Stimulated activated CD4-positive, alpha-beta T cell treated with anti-CD3 and anti-CD28 coated beads, Interleukin-4, amount 100 ng/mL, for 24 hours (primary cell): ENCODE measurements at places on chromosomes 6 and 20.

DNA sequence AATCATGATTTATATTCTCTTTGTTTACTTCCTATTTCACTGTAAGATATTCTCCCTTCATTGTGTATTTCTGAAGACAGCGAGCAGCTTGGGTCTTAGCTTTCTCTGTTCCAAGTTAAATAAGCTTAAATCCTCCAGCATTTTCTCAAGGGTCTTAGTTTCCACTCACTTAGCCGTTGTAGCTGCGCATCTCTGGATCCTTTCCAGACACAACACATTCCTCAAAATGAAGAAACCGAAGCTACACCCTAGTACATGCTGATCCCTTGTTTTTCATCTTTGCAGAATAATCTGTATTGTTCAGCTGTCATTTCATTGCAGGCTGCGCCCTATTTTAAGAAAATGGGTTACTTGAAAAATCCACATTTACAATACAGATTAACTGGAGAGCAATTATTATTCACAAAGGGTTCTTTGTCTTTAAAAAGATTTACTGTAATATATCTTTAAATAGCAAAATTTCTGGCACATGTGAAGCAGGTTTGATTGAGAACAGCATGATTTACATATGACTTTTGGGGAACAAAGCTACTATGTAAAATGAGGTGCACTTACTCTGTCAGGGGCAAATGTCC is 375.8 kb downstream of the QKI start:
- DNase-seq = no peak

GRCh38 chr6:5606546-5606945 is 345.2 kb downstream of the FARS2 start:
- no peak for DNase-seq

- no peak for DNase-seq
Measured at GRCh38 chr20:61307686-61308476, 55.8 kb downstream of the CDH4 start.

DNA sequence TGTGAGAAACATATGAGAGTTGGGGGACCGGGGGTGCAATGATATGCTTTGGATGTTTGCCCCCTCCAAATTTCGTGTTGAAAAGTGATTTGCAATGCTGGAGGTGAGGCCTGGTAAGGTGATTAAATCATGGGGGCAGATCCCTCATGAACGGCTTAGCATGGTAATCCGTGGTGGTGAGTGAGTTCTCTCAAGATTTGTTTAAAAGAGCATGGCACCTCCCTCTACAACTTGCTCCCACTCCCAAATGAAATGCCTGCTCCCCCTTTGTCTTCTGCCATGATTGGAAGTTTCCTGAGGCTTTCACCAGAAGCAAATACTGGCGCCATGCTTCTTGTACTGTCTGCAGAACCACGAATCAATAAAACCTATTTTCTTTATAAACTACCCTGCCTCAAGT is 2.5 kb downstream of the DEK start:
- no peak for DNase-seq

- DNase-seq = no peak
Measured at GRCh38 chr20:49859011-49859410, 46.4 kb downstream of the SLC9A8 start.

- DNase-seq = no peak
Measured at GRCh38 chr20:43969501-43970182, 55.0 kb downstream of the TOX2 start.

- no peak for DNase-seq
Measured at GRCh38 chr6:24257282-24257681, 100.6 kb downstream of the DCDC2 start.

- no peak for DNase-seq
Measured at GRCh38 chr6:31836047-31836473, 8.5 kb downstream of the HSPA1B start.

DNA sequence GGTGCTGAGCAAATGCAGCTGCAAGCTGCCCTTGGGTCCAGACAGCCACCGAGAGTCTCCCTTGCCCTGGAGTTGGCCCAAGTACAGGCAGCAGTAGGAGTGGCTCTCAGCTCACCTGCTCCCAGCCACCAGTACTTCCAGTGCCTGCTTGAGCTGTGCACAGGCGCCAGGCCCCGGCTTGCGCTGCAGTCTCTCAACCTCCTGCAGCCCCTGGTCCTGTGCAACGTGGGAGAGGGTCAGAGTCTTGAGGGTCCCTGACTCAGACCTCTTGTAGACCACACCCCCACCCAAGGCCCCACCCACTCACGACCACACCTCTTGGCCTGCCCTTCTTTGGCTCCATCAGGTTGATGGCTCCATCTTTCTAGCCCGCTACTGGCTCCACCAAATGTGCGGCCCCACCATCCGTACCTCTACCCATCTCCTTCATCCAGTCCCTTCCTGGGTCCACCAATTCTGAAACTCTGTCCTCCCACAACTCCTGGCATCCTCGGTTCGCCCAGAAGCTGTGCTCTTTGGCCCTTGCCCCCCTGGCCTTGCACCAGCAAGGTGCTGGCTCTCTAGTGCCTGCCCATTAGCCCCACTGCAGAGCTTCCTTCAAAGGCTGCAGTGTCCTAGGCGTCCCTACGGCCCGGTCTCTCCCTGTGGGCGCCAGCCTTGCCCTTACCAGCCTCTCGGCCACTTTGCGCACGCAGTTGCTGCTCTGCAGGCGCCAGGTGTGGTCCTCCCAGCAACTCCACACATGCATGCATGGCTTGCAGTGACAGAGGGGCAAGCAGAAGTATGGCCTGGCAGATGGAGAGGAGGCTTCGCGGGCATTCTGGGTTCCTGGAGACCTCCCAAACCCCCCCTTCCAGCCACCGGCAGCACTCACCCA is 16.5 kb upstream of the SPAG4 start:
- DNase-seq = no peak

DNA sequence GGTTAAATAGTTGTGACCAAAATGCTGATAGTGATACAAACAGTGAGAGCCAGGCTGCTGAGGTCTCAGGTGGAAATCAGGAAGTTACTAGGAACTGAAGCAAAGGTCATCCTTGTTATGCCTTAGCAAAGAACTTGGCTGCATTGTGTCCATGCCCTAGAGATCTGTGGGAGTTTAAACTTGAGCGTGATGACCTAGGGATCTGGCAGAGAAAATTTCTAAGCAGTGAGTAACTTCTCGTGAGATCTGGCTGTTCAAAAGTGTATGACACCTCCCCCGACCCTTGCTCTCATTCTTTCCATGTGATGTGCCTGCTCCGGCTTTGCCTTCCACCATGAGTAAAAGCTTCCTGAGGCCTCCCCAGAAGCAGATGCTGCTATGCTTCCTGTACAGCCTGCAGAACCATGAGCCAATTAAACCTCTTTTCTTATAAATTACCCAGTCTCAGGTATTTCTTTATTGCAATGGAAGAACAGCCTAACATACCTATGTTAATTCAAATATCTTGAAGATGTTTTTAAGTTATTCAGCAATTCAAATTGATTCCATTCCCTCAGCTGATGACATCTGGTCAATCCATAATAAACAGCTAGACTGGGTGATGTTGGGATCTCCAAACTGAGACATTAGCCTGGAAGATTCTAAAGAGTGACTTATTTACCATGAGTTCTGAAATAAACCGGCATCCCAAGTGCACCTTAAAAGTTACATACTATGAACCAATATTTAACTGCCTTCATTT is 33.8 kb downstream of the KIF16B start:
- DNase-seq = no peak

- no peak for DNase-seq
Measured at GRCh38 chr6:148999501-148999900, 252.7 kb downstream of the UST start.

- DNase-seq = no peak
Measured at GRCh38 chr20:14677455-14677854, 340.0 kb upstream of the FLRT3 start.

GRCh38 chr6:13729891-13730290 is 18.3 kb upstream of the RANBP9 start:
- DNase-seq = no peak

DNA sequence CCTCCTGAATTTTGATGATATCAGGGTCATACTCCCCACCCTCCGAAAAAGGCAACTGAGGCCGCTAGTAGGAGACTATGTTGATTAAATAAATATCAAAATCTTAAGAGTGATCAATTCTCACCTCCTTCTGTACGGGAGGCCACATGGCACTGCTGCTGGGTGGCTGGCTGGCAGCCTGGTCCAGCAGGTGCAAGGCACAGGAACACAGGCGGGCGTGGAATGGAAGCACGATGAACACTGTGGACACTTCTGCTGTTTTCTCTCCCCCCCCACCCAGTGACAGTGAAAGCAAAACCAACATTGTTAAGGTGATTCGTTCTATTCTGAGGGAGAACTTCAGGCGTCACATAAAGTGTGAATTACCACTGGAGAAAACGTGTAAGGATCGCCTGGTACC is 9.7 kb upstream of the CLDN20 start:
- no peak for DNase-seq

DNA sequence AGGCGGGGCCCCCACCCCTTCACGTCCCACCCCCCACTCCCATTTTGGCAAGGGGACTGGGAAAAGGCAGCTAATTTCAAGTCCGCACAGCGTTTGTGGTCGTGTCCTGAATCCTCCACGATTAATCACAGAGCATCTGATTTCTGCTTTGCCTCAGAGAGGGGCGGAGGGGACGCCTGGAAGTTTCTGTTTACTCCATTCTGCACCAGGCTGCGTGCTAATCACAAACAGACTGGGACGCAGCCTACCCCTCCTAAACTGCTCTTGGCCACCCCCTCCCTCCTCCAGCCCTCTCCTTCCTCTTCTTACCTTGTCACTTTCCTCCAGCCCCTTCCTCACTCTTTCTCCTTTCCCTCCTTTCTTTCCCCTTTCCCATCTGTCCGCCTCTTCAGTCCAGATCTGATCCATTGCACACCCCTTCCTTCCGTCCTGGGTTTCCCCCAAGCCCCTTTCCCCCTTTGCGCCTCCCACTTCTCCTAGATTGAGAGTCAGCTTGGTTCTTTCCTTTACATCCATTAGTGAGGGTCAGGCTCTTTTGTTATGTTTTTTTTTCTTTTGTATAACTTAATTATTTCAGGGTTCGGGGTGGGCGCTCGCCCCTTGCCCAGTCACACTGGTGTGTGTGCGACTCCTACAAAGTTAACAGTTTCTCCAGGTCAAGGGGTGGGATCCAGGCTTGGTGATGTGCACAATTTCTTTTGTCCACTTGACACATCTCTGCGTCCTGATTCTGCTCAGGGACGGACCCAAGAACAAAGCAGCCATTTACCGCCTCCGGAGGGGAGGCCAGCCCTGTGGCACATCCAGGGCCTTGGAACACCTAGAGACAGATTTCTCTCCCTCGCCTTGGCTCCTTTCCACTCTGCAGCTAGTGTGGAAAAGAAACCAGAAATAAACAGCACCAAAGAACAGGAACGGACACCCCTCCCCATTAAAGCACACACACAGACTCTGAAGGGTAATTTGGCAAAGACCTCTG is 520 bp upstream of the RIPOR3 start:
- no peak for DNase-seq

DNA sequence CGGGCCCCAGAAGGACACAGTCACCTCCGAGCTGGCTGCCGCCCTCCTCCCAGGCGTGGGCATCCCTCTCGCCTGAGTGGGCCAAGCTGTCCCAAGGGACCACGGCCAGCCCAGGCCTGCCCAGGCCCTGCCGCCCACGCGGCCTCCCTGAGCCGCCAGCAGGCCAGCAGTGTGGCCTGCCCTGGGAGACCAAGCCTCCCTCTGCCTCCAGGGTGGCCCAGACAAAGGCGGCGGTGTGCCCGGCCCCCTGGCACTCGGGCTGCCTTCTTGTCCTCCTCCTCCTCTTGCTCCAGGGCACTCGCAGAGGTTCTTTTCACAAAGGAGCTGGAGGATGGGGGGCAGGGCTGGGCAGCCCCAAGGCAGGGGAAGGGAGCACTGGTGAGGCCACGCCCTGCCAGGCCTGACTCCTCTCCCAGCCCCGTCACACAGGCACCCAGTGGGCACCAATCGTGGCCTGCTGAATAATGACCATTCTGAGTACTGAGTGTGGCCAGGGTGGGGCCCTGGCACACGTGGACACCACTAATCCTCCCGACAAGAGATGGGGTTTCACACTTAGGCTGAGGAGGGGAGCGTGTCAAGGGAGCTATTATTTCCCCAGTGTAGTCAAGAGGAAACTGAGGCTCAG is 25.3 kb downstream of the NOL4L start:
- no peak for DNase-seq

DNA sequence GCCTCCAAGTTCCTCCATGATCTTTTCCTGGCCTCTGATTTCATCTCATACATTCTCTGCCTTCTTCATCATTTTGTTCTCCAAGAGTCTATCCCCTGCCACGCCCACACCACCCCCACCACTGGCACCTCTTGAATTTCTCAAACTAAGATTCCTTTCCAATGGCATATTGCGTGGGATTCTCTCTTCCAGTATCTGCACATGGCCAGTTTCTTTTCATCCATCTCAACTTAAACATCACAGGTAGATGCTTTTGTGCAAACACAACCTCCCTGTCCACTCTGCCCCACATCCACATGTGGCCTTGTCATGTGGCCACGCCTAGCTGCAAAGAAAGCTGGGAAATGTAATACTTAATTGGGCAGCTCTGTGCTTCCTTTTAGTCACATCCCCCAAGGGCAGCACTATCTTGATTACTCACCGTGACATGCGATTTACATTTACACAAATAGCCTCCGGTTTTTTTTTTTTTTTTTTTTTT is 33.4 kb upstream of the ZMYND8 start:
- no peak for DNase-seq

DNA sequence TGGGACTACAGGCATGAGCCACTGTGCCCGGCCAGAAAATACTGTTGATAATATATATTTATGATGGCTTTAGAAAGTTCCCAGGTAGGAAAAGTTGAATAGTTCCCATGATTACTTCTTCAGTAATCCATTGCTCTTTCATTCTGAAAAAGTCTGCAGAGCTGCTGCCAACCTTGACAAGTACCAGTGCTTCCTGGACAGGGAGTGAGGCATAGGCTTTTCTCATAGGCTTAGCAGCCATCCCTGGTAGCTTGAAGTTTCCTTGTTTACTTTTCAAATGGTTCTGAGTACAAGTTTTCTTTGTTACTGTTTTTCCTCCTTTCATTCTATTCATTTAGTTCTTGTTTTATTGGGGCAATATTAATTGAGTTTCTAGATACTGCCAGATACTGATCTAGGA is 7.8 kb downstream of the RWDD1 start:
- no peak for DNase-seq

DNA sequence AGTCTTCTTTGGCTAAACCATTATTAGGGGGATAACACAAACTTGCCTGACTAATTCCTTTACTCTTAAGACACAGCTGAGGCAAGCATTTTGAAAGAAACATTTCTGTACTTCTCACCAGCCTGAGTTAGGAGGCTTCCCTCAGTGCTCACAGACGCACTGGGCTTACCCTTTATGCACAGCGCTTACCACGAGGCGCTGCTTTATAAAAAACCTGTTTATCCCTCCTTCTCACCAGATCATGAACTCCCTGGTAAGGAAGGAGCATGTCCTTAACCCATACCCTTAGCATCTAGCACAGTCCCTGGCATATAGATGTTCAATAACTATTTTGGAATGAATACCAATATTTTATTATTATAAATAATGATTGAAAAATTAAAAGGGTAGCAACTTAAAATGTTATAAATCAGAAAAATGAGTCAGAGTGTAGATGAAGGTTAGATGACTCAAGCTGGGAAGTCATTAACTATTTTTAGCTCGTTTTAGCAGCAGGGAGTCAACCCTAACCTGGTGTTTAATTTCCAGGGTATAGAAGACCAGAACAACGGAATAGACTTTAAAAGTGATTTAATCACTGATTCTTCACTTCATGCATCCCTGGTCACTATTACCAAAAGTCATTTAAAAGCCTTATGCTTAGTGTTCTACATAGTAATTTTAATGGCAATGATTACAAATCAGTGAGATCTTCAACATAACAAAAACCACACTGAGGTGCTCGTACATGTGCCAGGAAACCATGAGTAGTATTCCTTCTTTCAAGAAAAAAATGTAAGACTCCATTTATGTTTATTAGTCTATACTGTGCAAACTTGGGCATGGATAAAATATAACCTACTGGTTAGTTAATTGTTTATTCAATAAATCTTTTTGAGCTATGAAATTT is 4.1 kb upstream of the TPD52L1 start:
- no peak for DNase-seq
